ENCODE measurements at places on chromosomes 4 and X.
A peak's percentile ranks its signal among the peaks of the same experiment; 100 is the strongest.

GRCh38 chr4:183337833-183338232 is 15.6 kb upstream of the CLDN24 start:
- DNase-seq: no peak

DNA sequence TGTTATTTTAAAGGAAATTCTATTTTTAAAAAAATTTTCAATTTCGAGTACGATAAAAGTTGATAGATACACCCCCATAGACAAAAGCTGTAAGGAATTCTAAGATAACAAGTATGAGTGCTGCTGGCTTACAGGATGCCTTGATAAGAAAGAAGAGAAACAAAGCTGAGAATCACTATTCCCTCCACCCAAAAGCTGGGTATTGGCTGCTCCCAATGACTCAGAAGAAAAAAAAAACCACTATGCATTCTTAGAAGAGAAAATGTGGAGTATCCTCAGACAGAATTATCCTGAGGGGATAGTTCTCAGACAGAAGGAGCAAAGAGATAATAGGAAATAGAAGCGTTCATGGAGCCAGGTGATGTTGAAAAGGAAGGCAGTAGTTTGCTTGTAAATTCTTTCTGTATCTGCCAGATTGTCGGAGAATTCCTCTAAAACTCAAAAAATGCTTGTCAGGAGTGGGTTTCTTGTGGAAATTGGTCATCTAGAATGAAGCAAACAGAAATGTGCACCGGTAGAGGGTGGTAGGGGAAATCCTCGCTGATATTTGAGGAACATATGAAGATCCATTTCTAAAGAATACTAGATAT is 217.5 kb upstream of the ADAMTS3 start:
- DNase-seq: no peak

- no peak for DNase-seq
Observed at GRCh38 chr4:55561889-55562288, 15.2 kb upstream of the CLOCK start.

- no peak for DNase-seq
Observed at GRCh38 chrX:100449696-100450608, 39.9 kb upstream of the PCDH19 start.

GRCh38 chr4:39820186-39820585 is 122.2 kb downstream of the UBE2K start:
- peak; percentile 40 for DNase-seq

Measured in hematopoietic multipotent progenitor cell treated with erythropoietin and hydrocortisone succinate and interleukin-3 and kit ligand, for 6 days (in vitro differentiated cells).